Mucosa of gallbladder (tissue), 1 donor: ENCODE measurements at places on chromosomes 13 and 19.

GRCh38 chr13:67932991-67933390 lies 702.9 kb upstream of the PCDH9 start:
- DNase-seq = no peak

GRCh38 chr13:46097015-46097414 lies 7.8 kb downstream of the CPB2 start:
- no peak for DNase-seq

GRCh38 chr19:31285744-31286143 lies 63.5 kb downstream of the TSHZ3 start:
- no peak for DNase-seq

- DNase-seq = no peak
These were observed 683 bp upstream of the DIRAS1 start for GRCh38 chr19:2721570-2722540.

DNA sequence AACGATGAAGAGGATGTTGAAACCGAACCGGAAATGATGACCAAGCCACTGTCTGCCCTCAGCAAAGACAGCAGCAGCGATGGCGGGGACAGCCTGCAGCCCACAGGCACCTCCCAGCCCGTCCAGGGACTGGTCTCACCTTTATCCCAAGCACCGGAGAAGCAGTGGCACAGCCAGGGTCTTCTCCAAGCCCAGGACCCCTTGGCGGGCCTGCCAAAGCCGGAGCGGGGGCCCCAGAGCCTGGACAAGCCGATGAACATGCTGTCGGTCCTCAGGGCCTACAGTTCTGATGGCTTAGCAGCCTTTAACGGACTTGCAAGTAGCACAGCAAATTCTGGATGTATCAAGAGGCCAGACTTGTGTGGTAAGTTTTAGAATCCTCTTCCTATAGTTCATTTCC lies 177.0 kb downstream of the ZNF536 start:
- DNase-seq = no peak

DNA sequence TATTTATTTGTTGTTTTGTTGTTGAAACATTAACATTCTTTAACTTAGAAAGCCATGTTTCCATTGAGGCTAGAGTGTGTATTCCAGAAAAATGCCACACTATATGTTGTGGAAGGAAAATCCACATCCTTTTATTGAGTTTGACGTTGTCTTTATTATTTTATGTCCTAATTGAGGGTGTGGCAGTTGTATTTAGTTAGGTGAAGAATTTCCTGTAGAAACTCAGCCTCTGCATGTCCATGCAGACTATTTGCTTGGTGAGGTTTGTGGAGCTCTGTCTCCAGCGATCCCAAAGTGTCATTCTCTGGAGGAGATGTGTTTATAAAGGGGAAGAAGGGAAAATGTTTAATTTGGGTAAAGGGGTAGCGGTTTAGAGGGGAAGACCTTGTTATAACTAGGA lies 46.6 kb downstream of the AKAP11 start:
- no peak for DNase-seq

DNA sequence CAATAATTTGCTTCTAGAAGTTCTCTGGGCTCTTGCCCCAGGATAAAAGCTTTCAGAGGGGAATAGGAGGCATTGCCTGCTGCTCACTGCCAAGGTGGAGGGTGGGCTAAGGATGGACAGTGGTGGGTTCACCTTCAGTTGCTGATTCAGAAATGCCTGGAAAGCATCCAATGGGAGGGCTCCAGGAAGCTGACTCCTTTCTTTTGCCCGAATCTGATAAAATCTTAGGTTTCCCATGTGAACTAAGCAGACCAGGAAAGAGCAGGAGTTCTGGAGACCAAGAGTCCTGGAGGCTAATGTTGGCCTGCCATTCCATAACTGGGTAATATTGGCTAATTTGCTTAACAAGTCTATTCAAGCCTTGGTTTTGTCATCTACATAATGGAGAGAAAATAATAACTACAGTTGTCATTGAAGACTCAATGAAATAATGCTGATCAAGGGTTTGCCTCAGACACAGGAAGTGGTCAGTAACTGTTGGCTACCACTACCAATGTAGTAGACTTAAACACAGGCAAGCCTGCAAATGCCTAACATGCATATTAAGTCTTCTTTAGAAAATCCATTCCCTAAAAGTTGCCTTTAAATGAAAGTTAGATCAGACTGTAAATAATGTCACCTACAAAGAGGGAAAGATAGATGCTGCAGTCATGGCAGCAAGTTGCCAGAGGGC lies 528.4 kb upstream of the NBEA start:
- DNase-seq = no peak
